ENCODE measurements at places on chromosomes 3 and 15.
A peak's percentile ranks its signal among the peaks of the same experiment; 100 is the strongest.

GRCh38 chr3:65385805-65386204 lies 652.9 kb downstream of the MAGI1 start:
- DNase-seq, result no peak

- no peak for DNase-seq
Observed at GRCh38 chr15:49852756-49853155, 231.9 kb downstream of the DTWD1 start.

- no peak for DNase-seq
Observed at GRCh38 chr3:126930936-126931600, 51.8 kb upstream of the PLXNA1 start.

GRCh38 chr3:161576714-161577510 lies 80.3 kb downstream of the OTOL1 start:
- DNase-seq, result peak; percentile 48

DNA sequence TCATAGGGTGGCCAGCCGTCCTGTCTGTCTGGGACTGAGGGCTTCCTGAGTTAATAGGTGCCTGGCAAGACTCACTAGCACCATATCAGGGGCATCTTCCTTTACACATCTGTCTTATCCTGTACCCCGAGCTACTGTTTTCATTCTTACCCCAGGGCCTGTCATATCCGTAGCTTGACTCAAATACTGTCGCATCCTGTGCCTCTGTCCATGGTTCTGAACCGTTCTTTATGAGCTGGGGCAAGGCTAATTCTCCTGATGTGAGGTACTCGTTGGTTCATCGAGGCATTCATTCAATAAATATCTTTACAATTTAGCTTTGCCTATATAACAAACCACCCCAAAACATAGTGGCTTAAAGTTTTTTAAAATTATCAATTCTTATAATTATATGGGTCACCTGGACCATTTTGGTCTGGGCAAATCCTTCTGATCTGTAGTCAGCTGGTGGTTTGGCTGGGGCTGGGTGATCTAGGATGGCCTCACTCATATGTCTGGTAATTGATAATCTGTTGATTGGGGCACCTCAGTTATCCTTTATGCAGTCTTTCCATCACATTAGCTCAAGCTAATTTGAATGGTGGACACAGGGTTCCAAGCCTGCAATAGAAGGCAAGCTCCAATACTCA lies 121.2 kb downstream of the TLE3 start:
- no peak for DNase-seq

- DNase-seq, result no peak
Observed at GRCh38 chr3:6448011-6448410, 412.9 kb upstream of the GRM7 start.

GRCh38 chr3:25507811-25508210 lies 79.7 kb downstream of the RARB start:
- DNase-seq, result no peak

DNA sequence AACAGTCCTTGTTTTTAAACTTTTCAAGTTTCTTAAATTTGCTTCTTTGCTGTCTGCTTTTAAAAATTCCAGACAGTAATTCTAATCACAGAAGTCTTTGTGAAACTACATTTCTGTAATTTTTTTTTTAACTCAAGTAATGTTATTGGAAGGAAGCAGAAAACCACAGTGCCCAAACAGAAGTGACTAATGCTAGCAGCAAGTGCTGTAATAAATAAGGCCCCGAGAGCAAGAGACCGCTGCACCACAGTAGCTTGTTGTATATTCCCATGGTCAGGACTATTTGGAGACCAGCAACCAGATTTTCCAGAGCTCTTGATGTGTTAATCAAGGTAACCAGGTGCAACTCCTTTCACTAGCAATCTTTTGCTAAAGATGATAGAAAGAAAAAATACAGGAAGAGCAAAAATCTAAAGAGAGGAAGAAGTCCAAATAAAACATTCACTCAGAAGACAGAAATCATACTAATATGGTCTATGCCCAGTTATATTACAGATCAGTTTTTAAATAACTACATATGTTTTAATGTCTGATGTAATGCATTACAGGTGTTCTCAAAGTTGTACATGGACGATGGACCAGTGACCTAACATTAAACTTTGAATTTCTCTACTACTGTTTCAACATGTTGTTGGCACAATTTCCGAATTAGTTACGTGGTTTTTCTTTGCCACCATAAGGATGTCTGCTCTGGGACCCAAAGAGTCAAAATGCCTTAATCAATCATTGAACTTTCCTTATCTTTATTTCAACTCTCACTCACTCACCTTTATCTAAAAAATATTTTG lies 36.4 kb downstream of the WWTR1 start:
- no peak for DNase-seq

- no peak for DNase-seq
Observed at GRCh38 chr3:183844606-183845005, 19.2 kb upstream of the MAP6D1 start.

Measured in SK-N-DZ (cell line).